ENCODE measurements at places on chromosomes 11 and 22.

DNA sequence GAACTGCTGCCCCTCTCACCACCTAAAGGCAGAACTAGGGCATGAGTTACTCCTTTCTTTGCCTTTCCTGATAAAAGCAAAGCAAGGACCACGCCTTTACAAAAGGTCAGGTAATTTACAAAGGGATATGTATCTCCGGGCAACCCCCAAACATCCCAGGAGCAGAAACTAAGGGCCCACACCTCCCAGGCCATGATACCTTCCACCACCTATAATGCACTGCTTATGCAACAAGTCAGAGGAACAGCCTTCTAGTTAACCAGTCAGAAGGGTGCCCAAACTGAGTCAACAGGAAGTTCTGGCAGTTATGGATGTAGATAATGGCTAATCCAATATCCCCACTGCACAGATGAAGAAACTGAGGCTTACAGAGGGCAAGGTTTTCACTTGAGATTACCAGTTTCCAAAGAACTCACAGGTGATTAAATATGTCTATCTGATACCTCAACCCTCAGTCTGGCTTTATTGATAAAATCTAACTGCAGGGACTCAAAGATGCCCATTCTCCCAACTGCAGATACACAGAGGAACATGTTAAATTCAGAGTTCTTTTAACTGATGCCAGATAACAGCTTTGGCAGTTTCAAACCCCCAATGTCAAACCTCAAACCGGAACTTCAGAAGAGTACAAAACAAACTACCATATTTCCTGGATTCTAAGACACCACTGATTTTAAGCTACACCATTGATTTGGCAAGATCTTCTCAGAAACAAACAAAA lies 16.8 kb upstream of the CASTOR1 start:
- DNase-seq, result no peak

GRCh38 chr22:17641269-17641668 lies 2.7 kb downstream of the BCL2L13 start:
- DNase-seq, result no peak

GRCh38 chr22:46970411-46971098 lies 208.1 kb downstream of the TBC1D22A start:
- DNase-seq, result no peak

- DNase-seq, result no peak
Observed at GRCh38 chr11:130146796-130147195, 12.8 kb upstream of the ST14 start.

DNA sequence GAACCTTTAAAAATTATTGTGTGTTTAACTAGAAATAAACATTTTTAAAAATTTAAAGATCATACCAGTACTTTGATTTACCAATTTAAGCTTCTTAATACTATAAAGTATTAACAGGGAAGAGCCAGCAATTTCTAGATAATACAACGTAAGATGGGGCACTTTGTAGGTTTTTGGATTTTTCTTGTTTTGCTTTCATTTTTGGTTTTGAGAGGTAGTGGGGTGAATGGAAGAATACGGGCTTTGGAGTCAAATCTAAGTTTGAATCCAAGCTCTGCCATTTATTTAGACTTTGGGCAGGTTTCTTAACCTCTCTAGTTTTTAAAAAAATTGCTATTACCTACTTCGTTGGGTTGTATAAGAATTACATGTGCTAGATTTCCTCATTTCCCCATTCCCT lies 44.9 kb downstream of the CSTPP1 start:
- DNase-seq, result no peak

- no peak for DNase-seq
Observed at GRCh38 chr11:34996958-34997357, 80.5 kb downstream of the PDHX start.

DNA sequence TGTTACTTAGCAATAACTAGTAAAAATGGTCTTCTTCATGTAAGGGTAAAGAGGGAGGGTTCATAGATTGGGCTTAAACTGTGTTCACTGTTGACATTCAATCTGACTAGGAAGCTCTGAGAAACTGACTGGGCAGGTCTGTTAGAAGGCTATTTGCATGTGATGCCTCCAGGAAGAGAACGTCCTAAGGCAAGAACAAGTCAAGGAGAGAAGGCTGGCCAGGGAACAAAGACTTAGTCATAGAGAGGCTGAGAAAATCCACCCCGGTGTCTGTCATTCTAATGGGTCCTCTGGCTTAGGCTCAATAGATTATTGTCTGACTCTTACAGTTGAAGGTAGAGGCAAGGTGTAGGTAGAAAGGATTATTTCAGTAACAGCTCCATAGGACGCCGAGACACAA lies 50.3 kb upstream of the CD44 start:
- no peak for DNase-seq

DNA sequence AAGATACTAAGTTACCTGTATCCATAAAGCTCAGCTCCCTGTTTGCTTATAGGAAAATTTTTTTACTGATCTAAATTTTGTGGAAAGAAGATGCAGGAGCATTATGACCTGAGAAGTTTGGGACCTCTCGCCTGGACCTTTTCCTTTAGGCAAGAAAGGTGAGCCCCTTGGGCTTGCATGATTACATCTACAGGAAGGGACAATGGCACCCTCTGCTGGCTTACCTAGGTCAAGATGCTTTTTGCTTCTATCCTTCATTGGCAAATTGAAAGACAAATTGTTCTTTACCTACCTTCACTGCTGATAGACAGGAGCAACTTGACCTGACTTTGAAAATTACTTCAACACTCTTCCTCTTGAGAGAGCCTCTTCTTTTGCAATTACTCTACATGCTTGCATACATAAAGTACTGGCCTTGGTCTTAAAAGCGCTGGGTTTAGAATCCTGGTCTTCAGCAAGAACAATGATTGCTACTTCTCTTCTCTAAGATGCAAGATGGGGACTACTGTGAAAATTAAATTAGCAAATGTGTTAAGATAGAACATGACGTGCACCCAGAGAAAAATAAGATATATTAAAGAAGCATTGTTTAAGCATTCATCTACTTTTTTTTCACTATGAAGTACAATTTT lies 147.2 kb downstream of the TRPC6 start:
- no peak for DNase-seq

- peak; percentile 40 for DNase-seq
Observed at GRCh38 chr11:75022759-75023396, 34.1 kb downstream of the NEU3 start.

DNA sequence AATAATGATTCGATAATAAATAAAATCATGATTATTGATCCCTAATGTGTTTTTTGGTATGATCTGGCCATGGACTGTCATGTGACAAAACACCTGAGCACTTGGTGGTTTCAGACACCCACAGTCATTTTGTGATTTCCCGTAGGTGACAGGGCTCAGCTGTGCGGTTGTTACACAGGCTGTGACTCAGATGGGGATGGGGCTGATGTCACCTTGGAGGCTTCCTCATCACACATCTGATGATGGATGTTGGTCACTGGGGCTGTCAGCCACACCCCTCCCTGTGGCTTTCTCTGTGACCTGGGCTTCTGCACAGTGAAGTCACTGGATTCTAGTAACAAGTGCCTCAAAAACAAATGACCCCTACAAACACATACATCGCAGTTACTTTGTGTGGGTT lies 995.1 kb downstream of the BRD1 start:
- no peak for DNase-seq

DNA sequence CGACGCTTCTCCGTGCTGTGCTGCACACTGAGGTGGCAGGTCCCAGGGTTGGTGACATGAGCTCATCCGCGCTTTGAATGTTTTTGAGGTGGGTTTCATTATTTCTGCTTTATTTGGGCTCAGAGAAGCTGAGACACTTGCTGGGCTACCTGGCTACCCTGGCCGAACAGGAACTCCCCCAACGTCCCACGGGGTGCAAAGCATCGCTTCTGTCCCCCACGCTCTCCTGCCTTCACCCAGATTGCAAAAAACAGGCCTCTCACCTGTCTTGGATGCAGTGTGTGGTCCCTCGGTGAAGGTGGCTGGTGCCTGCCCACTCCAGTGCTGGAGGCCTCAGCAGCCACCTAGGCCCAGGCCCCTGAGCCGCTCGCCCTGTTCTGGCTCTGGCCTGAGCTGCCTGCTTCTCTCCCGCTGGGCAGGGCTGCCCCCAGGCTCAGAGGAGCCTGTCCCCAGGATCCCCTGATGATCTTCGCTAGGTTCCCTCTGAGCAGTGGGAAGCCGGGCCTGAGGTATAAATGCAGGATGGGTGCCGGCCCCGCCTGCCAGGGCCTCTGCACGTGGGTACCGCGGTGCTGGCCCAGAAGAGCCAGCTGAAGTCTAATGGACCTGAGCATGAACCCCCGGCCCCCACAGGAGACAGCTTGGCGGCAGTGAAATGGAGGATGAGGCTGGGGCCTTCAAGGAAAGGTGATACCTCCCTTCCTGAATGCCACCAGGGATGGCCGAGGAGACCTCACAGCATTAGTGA lies 15.8 kb upstream of the MRGPRD start:
- DNase-seq, result no peak

DNA sequence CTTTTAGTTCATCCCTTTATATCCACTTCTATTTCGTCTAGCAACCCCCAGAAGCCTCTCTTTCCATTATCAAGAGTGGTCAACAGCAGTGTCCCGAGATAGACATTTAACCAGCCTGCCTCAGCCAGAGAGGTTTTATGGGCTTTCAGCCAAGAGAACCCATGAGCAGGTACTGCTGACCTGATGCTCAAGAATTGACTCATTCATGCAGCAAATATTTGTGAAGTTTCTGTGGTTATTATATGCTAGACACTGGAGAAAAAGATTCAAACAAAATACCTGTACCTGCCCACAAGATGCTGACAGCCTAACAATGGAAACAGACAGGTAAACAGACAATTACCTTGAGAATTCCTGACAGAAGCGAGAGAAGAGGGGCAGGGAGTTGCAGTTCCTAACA lies 9.7 kb upstream of the LRRC55 start:
- no peak for DNase-seq

GRCh38 chr11:118114266-118114665 lies 27.5 kb upstream of the SMIM35 start:
- no peak for DNase-seq

- DNase-seq, result no peak
Observed at GRCh38 chr11:130773244-130773820, 142.9 kb downstream of the SNX19 start.

DNA sequence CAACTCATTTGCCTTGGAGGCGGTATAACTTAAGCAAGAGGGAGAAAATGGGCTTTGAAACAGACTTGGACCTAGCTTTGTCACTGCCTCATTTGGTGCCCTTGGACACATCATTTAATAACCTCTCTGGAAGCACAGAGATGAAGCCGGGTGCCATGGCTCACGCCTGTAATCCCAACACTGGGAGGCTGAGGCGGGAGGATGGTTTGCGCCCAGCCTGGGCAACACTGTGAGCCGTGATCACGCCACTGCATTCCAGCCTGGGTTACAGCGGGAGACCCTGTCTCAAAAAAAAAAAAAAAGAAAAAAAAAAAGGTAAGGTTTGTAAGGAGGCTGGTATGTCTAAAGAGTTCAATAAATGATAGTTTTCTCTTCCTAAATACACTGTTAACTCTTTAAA lies 806 bp downstream of the COA4 start:
- DNase-seq, result no peak

DNA sequence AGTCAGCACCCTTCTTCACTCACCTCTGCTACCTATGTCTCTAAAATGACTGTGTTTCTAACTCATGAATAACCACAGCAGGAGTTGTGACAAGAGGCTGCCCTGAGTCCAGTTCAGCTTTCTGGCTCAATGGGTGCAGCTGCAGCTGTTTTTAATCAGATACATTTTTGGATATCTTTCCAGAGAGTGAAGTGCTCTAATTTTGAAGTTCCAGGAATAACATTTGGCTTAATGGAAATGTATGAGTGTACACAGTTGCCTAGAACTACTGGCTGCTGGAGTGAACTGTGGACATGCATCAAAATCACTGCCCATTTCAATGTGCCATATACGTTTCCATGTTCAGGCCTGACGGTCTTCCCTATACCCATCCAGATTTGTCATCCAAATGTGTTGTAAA lies 769.5 kb upstream of the ANO3 start:
- no peak for DNase-seq

GRCh38 chr11:6623391-6624363 lies 4.5 kb upstream of the TPP1 start:
- no peak for DNase-seq

- DNase-seq, result no peak
Observed at GRCh38 chr11:67268081-67268961, 2.0 kb downstream of the GRK2 start.

DNA sequence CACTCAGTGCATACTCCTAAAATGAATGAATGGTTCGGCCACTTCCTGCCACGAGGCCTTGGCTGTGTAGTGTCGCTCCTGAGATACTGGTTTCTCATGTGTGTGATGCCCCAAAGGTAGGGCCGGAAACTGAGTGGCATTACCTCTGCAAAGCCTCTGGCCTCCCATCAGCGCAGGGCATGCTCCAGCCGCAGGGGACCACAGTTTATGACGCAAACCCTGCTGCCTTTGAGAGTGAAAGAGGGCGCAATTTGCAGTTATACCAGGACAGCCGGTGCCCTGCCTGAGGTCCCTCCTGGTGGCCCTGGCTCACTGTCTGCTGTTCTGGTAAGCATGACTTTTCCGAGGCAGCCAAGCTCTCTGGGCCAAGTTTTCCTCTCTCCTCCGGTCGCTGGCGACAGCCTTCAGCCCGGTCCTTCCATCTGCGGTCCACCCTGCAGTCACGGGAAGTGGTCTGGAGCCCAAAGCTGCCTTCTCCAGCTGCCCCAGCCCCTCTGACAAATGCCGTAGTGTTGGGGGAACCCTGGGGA lies 2.4 kb upstream of the FGF3 start:
- DNase-seq, result no peak

GRCh38 chr11:40188848-40189247 lies 1270.6 kb downstream of the LRRC4C start:
- DNase-seq, result no peak

- DNase-seq, result no peak
Observed at GRCh38 chr22:43159484-43160178, 8.3 kb downstream of the TSPO start.

GRCh38 chr11:9855579-9856287 lies 191.9 kb downstream of the SWAP70 start:
- DNase-seq, result no peak

GRCh38 chr22:46895753-46896152 lies 133.3 kb downstream of the TBC1D22A start:
- no peak for DNase-seq

- no peak for DNase-seq
Observed at GRCh38 chr11:76076749-76077148, 129.6 kb downstream of the WNT11 start.

DNA sequence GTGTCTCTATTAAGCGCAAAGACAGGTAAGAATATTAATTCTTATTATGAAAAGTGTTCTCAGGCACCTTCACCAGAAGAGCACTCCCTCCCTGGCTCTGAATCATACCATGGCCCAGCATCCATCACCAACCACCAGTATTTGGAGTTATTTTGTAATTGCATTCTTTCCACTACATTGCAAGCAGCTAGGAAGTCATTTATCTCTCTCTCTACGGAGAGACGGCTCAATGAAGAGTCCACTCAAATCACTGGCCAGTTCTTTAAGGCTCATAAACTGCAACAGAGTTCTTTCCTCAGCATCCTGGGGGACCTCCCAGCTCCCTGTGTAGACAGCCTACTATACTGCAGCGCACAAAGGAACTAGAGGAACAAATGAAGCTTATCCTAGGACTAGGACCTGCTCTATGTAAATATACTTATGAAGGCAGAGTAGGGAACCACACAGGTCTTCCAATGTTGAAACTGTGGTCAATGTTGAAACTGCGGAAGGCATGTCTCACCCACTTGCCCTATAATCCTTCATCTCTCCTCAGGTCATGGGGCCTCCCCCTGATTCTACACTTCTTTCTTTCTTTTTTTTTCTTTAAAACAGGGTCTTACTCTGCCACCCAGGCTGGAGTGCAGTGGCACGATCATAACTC lies 63.4 kb downstream of the AAMDC start:
- DNase-seq, result no peak

GRCh38 chr11:124821995-124822730 lies 22.0 kb upstream of the MSANTD2 start:
- DNase-seq, result no peak
